Stimulated activated CD8-positive, alpha-beta memory T cell treated with anti-CD3 and anti-CD28 coated beads, Interleukin-2, amount 100 ng/mL, for 1 hour (primary cell): ENCODE measurements at places on chromosomes 12 and 14.

DNA sequence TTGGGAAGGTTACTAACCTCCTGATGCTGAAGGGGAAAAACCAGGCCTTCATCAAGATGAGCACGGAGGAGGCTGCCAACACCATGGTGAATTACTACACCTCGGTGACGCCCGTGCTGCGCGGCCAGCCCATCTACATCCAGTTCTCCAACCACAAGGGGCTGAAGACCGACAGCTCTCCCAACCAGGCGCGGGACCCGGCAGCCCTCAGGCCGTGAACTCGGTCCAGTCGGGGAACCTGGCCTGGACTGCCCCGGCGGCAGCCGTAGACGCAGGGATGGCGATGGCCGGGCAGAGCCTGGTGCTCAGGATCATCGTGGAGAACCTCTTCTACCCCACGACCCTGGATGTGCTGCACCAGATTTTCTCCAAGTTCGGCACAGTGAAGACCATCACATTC, 133.0 kb upstream of the FUT8 start:
- DNase-seq = no peak

- no peak for DNase-seq
Measured at GRCh38 chr12:104376650-104377513, 73.3 kb downstream of the EID3 start.

DNA sequence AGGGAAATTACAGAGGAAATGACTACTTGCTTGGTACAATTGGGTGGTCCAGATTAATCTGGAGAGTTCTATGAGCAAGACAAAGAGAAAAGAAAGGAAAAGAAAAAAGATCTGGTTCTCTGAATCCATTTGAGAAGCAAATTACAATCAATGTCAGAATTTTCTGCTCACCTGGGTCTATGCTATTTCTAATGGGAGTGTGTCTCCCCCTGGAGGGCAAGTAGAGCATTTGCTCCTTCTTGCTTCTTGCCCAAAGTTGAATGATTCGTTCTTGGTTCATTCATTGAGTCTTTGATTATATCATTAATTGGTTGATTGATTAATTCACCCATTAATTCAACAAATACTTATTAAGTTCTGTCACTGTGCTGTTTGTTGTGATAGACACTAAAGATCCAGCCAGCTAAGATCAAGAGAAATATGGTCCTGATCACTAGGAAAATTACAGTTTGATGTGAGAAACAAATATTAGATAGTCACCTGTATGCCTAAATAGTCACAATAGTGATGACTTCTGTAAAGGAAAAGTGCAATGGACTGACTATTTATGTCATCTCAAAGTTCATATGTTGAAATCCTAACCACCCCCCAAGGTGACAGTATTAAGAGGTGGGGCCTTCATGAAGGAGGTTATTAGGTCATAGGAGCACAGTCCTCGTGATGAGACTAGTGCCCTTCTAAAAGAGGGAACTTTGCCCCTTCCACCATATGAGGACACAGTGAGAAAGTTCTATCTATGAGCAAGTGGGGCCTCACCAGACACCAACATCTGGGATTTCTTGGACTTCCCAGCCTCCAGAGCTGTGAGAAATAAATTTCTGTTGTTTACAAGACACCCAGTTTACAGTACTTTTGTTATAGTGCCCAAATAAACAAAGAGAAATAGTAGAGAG, 8.0 kb upstream of the ASB8 start:
- no peak for DNase-seq

DNA sequence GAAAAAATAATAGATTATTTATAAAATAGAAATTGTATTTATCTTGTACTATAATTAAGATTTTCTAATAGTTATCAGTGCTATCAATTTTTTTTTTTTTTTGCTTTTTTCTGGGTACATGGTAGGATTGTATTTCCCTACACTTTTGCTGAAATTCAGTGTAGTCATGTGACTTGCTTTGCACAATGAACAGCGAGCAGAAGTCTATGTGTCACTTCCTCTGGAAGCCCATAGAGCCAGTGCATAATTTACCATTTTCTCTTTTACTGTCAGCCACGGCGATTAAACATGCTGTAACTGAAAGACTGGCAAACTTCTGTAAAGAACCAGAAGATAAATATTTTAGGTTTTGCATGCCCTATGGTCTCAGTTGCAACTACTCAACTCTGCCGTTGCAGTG, 80.8 kb upstream of the PPP1R12A start:
- DNase-seq = no peak

DNA sequence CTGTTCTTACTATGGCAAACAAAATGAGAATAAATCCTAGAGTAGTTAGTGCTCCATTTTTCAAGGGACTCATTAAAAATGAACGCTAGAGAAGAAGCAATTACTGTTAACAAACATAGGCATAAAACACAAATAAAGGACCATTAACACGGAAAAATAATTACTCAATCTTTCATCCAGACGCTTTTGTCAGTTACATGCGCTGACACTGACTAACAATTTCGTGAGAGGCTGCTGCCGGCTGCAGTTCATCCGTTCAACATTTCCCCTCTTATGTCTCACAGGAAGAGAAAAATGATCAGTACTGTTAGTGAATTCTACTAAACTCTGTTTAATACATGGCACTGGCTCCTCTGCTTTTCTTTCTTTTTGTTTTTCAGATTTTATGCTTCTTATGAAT, 472.7 kb upstream of the FLRT2 start:
- no peak for DNase-seq

GRCh38 chr12:116713527-116713926, 24.3 kb downstream of the SPRING1 start:
- DNase-seq = no peak

- DNase-seq = no peak
Measured at GRCh38 chr12:32482226-32482625, 82.9 kb downstream of the FGD4 start.
